ENCODE measurements at places on chromosomes 4 and X. TPM values are rescaled to one million over a fixed set of nuclear protein-coding genes. Genes with fewer than 3 reads are reported as not detected.

The MTNR1A gene
- 2.0 TPM for total RNA-seq

The SLC4A4 gene
- 63.1 TPM for total RNA-seq

The UGT2A1 gene
- 8.8 TPM for total RNA-seq

The CXCL10 gene
- total RNA-seq: 3.3 TPM

The NWD2 gene
- 0.06 TPM for total RNA-seq

The GPR50 gene
- not detected for total RNA-seq

The XAGE2 gene
- not detected for total RNA-seq

The RBM10 gene
- 47.7 TPM for total RNA-seq

The TBX22 gene
- total RNA-seq: 2.8 TPM

Measured in metanephros (tissue), 2 donors.